ENCODE measurements at places on chromosomes 6 and 20. TPM values are rescaled to one million over a fixed set of nuclear protein-coding genes. Genes with fewer than 3 reads are reported as not detected.

GRCh38 chr6:146578054-146578453 is 20.7 kb upstream of the ADGB start:
- DNase-seq, result no peak

KCNK17 gene
- total RNA-seq, result 0.44 TPM

CYP24A1 gene
- 0.53 TPM for total RNA-seq

CGA gene
- 4.3 TPM for total RNA-seq

- peak; percentile 76 for DNase-seq
Observed at GRCh38 chr6:36052097-36052496, 24.5 kb downstream of the MAPK14 start.

CNBD2 gene
- total RNA-seq, result 5.5 TPM

- DNase-seq, result no peak
Observed at GRCh38 chr6:120876424-120876823, 457.9 kb downstream of the TBC1D32 start.

AKAP7 gene
- 11.0 TPM for total RNA-seq

- no peak for DNase-seq
Observed at GRCh38 chr6:113758826-113759574, 98.1 kb upstream of the MARCKS start.

DNA sequence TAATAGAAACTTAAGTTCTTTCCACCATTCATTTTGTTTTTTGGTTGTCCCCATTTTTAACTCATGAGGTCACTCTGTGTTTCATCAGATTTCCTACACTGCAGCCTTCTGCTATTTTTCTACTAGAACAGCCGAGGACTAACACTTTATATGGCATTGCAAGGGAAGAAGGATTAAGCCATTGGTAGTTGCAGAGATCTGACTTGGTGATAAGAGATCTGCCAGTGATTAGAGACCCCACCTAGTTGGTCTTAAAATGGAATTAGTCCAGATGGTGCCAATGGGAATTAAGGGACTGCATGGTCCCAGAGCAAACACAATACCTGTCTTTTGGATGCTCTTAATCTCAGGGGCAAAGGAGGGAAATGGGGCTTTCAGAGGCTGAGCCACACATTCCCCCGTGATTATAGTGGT is 125.5 kb upstream of the TMEM170B start:
- no peak for DNase-seq

DNA sequence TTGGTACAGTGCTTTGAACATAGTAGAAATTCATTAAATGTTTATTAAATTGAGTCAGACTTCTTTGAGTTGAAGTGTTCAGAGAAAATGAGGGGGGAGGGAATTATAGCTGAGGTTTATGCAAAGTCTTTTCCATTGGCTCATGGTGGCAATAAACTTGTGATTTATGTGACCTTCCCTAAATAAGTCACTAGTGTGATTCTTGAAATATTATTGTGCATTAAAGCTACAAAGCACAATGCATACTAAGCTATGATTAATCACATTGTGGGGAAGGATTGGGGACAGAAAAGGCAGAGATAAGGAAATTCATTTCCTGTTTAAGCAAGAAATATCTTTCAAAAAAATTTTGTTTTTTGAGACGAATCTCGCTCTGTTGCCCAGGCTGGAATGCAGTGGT is 877.5 kb downstream of the TFAP2A start:
- no peak for DNase-seq

GRCh38 chr20:6533761-6534479 is 233.6 kb upstream of the BMP2 start:
- peak; percentile 34 for DNase-seq

REM1 gene
- 9.6 TPM for total RNA-seq

Measured in muscle of leg (tissue), 16 donors.